MM.1S (cell line): ENCODE measurements at places on chromosomes 5 and 9.
A peak's percentile ranks its signal among the peaks of the same experiment; 100 is the strongest.

- DNase-seq, result no peak
Measured at GRCh38 chr5:14607104-14607503, 25.5 kb downstream of the OTULINL start.

- no peak for DNase-seq
Measured at GRCh38 chr9:114124666-114125475, 25.8 kb upstream of the KIF12 start.

DNA sequence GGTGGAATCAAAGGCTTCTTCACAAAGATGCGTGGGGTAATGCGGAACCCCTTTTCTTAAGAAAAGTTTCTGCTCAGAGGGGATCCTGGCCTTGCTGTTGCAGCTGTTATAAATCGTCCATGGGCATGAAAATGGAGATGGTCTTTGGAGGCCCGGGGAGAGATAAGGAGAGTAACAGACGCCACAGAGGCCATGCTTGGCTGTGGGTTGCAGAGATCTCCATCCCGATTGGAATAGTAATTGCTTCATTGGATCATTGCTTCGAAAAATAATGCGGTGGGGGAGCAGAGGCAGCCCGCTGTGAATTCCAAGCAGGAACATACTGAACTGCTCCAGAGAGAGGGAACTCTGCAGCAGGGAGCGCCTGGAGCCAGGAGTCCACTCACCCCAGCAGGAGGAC, 55.5 kb downstream of the C5orf15 start:
- DNase-seq, result no peak

DNA sequence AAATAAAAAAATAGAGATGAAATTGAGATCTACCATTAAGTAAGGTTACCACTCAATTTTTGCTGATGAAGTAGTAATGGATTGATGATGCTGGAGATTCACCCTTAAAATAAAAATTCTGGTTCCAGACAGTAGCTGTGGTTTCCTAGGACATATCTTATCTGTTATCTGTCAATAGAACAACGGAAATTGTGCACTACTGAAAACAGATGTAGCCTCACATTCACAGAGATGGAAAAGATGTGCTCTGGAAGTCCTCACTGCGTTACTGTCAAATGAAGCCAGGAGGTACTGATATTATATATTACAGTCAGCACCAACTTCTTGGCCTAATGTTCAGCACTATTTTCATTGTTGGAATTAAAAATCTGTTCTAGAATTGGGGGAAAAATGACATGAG, 154.0 kb downstream of the SLC24A2 start:
- DNase-seq, result no peak

DNA sequence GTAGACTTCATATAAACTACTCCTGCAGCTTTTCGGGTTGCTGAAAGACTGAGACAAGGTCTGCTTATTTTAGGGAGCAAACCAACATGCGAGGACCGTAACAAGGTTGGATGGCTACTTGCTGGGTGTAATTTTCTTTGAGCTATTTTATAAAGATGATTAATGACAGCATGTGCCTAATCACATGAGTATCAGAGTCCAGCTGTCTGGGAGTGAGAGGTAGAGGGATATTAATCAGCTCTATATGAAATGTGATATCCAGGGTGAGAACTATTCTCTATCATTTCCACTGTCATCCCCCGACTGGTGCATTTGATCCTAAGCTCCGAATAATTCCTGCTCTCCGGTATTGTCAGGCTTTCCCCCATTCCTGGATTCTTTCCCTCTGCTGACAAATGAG, 193.8 kb upstream of the HMHB1 start:
- DNase-seq, result no peak

- peak; percentile 19 for DNase-seq
Measured at GRCh38 chr5:132498152-132498551, 7.6 kb upstream of the IRF1 start.

GRCh38 chr5:130708754-130709153, 456.3 kb downstream of the HINT1 start:
- DNase-seq, result no peak

- no peak for DNase-seq
Measured at GRCh38 chr5:53035868-53036381, 46.8 kb downstream of the ITGA2 start.

DNA sequence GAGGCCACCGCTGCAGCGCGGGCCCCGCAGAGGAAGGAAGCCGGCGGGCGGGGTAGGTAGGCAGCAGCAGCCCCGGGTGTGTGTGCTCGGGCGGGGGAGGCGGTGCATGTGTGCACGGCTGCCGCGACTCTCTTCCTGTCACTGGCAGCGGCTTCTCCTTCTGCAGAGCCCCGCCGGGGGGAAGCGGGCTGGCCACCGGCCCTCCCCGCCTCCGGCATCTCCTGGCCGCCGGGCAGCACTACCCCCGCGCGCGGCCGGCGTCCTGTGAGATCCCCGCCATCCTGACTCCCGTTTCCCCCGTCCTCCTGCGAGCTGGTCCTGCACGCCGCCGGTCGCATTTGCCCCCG, 315 bp downstream of the PIK3R1 start:
- no peak for DNase-seq

DNA sequence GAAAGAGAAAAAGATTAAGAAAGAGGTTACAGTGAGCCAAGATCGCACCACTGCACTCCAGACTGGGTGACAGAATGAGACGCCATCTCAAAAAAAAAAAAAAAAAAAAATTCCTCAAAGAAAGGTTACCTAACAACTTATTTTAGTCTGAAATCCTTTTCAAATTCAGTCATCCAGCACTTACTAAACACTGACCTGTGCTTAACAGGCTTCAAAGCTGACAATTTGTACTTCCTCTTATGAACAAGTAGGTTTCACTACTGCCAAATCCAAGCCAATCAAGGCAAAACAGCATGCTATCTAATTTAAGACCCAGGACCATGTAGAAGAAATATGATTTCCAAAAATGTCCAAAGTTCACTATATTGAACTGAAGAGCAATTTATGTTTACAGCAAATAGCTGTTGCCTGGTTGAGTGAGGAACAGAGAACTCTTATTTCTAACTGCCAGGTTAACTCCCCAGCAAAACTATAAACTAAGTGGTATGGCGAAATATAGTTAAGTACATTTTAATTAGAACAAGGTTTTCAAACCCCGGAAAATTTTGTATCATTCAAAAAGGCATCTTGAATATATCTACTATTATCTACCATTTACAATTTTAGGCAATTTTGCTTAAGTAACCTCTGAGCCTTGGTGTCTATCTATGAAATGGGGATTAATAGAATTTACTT, 13.4 kb downstream of the PWWP2A start:
- DNase-seq, result no peak

DNA sequence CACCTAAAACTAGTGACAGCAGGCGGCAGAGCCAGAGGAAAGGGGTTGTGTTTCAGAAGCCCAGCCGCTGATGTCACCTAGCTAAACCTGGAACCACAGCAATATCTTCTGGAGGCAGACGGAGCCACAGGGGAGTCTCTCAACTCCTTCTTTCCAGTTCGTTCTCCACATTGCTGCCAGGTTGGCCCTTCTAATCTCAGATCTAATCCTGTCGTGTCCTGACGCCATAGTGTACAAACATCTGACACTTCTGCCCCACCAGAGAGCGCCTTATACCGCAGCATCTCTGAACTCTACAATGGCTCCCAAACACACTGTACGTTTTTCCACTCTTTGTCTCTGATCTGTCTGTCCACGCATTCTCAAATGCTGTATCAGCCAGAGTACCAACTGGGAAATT, 240.0 kb downstream of the SMARCA2 start:
- no peak for DNase-seq

DNA sequence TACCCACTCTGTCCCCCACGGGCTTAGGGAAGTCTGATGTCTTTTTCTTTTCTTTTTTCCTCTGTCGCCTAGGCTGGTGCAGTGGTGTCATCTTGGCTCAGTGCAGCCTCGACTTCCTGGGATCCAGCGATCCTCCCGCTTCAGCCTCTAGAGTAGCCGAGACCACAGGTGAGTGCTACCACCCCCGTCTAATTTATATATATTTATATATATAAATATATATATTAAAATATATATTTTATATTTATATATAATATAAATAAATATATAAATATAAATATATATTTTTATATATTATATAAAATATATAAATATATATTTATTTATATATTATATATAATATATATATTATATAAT, 3.3 kb upstream of the ANXA2R start:
- DNase-seq, result no peak

DNA sequence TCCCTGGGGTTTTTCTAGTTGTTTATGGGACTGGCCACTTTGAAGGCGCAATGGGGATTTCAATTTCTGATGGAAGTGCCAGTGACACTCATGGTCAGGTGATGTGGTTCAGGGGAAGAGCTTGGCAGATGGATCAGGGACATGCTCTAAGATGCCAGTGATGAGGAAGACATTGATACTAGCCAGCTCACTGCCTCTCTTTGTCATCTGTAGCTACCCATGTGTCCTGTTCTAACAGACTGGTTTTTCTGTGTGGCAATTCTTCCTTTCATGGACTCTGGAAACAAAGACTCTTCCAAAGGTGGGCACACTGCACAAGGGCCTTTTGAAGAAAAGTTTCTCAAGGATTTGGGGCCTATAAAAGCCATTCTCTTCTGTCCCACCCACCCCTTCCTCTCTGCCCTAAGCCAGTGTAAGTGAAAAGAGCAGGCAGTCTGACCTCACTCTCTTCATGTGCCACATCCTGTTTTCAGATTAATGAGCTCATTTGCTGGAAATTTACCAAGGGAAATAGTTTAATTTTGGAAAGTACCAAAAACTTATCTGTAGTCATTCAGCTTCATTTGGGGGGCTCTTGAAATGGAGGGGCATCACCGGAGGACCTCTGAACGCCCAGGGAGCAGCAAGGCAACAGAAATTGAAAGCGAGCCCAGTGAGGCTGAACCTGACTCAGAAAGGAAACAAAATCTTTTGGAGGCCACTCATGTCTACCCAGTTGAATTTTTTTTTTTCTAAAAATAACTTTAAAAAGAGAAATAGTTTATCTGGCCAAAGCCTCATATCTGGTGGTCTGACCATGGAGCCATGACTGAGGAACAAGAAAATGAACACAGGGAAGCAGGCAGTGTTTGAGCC, 4.9 kb upstream of the TRAF1 start:
- peak; percentile 79 for DNase-seq

DNA sequence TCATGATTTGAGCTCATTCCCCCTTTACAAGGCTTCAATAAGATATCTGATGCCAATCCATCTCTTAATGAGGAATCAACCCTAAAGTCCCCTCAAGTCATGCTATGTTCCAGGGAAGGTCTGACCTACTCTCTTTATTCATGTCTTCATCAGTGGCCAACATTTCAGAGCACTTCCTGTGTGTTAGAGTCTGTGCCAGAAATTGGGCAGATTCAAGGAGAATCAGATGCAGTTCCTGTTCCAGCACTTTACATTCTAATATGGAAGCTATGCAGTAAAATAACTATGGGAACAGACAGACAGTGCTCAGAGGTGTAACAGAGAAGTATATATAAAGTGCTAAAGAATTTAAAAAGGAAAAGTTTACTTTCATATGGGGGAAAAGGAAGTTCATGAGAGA, 193.4 kb upstream of the NR4A3 start:
- DNase-seq, result no peak

DNA sequence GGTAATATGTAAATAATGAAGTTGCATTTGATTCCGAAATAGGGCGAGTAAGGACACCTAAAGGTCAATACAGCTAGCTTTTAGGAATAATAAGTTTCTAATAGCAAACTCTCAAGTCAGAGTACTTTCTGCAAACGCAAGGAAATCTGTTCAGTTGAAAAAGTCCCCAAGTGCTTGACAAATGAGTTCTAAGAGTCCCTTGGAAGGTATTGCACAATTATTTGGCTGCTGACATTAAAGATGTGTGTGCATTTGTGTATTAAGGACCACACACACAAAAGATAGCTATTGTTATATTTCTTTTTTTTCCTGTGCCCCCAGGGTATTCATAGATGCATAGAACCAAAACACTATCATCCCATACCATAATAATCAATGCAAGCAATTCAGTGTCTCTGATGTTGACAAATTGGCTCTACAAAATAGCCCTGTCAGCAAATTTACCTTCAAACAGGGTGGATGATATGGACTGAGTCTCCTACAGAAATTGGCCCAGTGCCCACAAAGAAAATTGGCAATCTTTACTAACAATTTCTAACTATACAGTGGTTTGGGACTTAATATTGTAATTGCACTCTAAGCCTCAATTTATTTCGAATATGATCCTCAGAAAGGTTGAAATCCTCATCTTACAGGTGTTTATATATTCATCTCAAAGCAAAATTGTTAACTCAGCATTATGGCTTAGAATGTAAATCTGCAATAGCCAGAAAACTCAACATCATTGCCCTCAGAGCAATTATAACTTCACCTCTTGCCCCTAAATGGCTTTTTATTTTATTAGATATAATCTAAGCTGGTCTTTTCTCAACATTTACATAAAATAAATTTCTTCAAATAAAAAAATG, 827.2 kb downstream of the MAT2B start:
- DNase-seq, result no peak

GRCh38 chr9:7811677-7812076, 12.1 kb upstream of the DMAC1 start:
- no peak for DNase-seq

GRCh38 chr5:74336297-74336696, 304.2 kb downstream of the ENC1 start:
- no peak for DNase-seq

- no peak for DNase-seq
Measured at GRCh38 chr5:151904127-151904526, 20.5 kb downstream of the GLRA1 start.

DNA sequence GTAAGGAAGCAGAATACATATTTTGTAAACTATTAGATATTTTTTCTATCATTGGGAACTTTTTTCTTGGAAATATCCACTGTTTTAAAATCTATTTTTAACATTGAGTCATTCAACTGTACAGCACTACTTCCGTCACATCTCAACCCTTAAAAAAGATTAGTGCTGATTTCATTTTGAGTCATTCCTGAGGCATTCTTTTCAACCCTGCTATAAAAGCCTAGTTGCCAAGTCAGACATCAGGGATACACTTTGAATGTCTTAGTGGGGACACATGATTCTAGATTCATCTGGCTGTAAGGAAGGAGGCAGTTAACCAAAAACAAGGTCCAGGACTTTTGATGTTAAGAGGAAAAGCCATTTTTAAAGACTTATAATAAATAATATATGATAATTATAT, 160.9 kb downstream of the GIN1 start:
- no peak for DNase-seq

GRCh38 chr9:72827950-72828731, 124.7 kb downstream of the ALDH1A1 start:
- DNase-seq, result no peak

DNA sequence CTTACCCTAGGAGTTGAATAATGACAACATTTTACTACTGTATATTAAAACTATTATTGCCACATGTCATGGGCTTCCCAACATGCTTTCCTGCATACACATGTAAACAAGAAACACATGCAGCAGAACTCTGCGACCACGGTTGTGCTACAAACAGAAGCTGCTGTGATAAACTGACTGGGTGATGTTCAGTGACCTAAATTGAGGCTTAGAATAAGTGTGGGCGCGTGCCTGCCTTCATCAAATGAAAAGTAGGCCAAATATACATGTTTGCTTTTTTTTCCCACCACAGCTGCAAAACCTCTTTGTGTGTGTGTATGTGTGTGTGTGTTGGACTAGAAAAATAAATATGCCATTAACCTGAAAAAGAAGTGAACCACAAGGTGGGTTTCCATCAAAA, 1202.1 kb downstream of the PTPRD start:
- DNase-seq, result no peak
